ENCODE measurements at places on chromosomes 4 and X.

DNA sequence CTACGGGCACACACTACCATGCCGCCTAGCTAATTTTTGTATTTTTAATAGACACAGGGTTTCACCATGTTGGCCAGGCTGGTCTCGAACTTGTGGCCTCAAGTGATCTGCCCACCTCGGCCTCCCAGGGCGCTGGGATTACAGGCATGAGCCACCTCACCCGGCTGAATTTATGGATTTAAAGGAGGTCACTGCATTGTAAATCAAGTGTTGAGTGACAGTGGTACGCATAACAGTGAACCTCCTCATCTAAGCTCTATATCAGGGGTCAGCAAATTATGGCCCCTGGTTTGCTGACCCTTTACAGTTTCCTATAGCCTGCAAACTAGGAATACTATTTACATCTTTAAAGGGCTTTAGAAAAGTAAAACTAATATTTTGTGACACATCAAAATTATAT, 2.6 kb upstream of the UXT start:
- DNase-seq = no peak

- DNase-seq = no peak
Observed at GRCh38 chr4:145452447-145453162, 29.0 kb upstream of the SMAD1 start.

DNA sequence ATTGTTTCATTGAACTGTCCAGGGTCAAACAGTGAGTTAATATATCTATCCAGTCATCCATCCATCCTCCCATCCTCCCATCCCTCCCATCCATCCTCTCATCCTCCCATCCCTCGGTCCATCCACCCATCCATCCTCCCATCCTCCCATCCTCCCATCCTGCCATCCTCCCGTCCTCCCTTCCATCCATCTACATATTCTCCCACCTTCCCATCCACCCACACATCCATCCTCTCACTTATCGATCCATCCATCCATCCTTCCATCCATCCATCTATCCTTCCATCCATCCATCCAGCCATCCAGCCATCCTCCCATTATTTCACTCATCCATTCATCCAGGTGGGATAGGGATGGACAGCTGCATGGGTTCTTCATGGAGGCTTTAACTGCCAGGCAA, 35.4 kb upstream of the PSAPL1 start:
- DNase-seq = no peak

DNA sequence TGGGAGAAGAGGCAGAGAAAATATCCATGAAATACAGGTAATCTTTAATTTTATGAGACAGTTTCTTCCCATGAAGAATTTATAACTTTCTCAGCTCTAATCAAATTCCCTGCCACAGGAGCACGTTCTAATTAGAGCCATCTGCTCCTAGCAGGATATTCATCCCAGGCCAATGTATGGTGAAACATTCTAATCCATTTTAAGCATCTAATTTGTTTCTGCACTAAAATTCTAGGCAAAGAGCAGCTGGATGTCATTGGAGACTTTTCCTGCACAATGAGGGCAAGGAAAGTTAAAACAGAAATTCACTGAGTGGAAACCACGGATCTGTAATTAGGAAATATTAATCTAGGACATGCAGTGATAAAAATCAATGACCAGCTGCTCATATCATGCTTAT, 107.7 kb upstream of the ZFP42 start:
- DNase-seq = no peak

DNA sequence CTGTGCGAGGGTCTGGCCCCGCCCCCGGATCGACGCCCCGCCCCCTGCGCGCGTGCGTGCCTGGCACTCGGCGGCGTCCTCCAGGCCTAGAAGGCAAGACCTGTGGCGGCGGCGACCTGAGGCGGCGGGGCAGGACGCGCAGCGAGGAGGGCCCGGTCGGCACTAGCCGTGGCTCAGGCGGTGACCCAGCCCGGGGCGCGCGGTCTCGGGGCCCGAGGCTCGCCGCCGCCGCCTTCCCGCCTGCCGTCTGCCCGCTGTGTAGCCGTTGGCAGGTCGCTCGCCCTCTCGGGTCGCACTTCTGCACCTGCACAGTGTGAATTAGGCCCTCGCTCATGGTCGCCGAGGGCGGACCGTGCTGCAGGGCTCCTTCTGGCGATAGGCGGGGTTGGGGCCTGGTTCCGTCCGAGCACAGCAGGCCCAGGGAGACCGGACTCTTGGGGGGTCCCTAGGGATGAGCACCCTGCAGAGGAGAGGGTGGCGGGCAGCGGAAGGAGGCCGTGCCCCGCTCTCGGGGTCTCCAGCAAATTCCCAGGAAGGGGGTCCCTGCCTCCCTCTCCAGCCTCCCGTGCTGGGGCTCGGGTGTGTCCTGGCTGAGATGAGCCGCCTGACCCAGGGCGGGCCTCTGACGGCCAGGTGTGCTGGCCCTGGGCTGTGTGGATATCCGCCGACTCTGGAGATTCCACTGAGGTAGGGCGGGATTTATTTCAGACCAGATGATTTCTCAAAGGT, 557 bp upstream of the FAM53A start:
- DNase-seq = no peak

DNA sequence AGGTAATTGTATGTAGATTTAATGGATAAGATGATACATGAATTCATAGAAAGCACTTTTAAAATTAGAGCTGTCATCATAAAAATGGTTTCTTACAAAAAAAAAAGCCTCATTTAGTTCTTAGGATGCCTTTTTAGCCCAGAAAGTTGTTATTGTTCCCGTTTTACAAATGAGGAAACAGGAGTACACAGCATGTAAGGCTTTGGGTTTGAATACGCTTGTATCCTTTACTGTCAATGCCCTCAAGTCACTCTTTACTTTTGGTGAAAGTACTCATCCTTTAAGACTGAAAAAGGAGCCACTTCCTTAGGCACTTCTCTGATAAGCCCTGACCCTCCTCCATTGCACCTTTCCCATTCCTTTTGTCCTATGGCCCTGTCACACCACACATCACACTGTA, 4.9 kb downstream of the EREG start:
- no peak for DNase-seq

DNA sequence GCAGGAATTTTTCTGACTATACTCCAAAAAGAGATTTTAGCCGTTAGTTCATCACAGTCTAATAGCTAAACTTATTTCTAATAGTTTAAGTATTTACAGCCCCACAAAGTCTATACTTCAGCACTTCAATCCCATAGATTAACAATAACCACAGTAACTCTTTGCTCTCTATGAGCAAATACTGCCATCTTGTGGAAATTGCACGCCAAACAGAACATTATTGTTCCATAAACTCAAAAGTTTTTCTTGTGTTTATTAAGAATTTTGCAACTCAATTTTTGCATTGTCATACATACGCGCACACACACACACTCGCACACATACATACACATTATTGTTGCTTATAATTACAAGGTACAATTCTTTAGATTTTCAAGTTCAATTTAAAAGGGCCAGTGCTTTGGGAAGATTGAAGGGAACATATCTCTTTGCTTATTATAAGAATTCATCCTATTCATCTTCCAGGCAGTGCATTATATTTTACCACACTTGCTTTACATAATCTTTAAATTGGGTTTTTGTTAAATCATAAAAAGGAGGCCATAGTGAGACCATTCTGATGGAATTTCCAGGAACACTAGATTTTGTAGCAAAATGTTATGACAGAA, 63.8 kb upstream of the ATOH1 start:
- DNase-seq = peak; percentile 8

GRCh38 chr4:112185334-112185733, 40.1 kb downstream of the FAM241A start:
- no peak for DNase-seq

DNA sequence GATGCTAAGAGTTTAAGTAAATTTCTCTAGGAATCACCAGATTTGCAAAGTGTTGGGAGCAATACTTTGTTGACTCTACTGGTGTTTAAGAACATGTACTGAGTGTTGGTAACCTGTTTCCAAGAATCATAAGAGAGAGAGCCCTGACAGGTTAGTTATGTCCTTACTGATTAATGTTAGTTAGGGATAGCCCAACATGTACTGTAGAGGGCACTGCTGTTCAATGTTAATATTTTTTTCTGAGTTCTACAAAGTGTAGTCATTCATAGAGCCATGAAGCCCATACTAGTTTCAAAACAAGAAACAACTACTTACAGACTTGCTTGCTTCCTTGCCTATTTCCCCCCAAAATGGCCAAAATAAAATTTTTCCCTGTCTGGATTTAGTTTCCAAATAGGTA, 11.9 kb downstream of the TMPRSS11D start:
- peak; percentile 3 for DNase-seq

DNA sequence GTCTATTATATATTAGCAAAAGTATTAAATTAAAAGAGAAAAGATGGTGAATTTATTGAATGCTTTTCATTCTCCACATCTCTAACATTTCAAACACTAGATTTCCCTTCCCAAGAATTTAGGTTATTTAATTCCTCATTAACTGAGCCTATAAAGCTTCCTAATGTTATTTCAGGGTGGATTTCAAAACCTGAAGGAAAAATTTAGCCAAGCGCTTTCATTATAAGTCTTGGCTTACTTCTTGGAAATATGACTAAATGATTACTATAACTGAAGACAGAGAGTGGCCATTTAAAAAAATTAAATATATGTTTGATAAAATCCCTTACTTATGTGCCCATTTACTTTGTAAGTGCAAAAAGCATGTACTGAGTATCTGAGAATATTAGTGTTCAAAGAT, 141.8 kb upstream of the ARSJ start:
- no peak for DNase-seq

DNA sequence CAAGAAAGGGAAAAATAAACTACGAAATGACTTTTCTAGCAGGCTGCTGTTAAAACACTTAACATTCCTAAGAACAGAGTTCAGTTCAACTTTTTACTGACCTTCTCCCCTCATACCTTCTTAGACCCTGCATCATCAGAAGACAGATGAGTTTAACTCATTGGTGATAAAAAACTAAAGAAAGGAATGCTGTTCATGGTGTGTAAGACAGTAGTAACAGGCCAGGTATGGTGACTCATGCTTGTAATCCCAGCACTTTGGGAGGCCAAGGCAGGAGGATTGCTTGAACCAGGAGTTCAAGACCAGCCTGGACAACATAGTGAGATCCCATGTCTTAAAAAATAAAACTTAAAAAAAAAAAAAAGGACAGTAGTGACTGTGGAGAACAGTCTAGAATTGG, 16.2 kb downstream of the RBM47 start:
- DNase-seq = no peak

- DNase-seq = no peak
Observed at GRCh38 chr4:146098397-146098796, 77.1 kb upstream of the LSM6 start.

DNA sequence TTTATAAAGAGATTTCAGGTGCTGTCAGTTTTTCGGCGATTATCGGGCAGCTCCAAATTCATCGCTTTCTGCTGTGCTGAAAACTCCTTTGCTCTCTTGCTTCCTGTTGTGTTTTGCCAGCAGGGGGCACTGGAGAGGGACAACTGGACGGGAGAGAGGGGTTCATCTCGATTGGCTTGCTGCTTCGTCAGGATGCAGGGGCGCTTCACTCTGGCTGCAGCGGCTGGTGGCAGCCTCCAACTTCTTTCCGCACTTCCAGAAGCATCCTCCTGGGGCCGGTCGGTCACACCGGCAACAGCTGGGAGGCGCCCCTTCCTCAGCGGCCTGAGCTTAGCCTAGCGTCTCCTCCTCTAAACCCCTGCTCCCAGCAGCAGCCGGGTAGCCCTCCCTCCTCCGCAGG, 29.5 kb downstream of the MSL3 start:
- DNase-seq = no peak

DNA sequence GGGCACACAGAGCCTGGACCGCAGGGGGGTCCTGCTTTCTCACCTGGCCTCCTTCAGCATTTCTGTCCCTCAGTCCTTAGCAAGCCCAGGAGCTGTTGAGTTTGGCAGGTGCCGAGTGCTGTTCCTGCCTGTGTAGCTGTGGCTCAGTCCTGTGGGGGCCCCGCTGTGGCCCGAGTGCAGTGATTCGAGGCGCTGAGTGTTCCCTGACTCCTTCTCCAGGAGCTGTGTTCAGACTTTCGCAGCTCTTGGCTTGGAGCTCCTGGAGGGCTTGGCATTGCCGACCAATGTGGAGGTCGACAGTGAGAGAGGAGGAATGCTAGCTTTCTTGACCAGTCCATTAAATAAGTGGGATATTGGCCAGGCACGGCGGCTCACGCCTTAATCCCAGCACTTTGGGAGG, 50.1 kb upstream of the MSANTD1 start:
- DNase-seq = no peak

- DNase-seq = no peak
Observed at GRCh38 chr4:36737691-36738090, 456.3 kb downstream of the DTHD1 start.

DNA sequence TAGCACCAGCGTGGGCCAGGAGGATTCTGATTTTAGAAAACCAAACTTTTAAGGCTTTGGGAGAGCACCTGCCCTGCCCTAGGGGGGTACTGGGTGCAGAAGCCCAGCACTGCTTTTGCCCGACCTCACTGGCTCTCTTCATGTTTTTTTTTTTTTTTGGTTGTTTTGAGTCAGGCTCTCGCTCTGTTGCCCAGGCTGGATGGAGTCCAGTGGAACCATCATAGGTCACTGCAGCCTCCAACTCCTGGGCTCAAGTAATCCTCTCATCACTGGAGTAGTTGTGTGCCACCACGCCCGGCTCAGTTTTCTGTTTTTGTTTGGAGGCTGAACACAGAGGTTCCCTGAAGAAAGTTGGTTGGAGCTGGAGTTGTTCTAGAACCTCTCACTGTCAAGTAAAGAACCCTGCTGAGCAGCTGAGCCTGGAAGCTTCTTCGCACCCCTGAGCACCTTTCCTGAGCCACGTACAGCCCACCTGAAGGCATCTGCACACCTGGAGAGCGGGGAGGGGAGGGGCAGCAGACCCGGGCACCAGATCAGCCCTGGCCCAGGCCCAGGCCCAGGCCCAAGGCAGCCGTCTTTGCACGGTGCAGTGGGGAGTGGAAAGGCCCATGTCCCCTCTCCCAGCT, 49.5 kb downstream of the SHROOM2 start:
- DNase-seq = no peak

- DNase-seq = no peak
Observed at GRCh38 chr4:102647117-102647516, 113.7 kb downstream of the MANBA start.

DNA sequence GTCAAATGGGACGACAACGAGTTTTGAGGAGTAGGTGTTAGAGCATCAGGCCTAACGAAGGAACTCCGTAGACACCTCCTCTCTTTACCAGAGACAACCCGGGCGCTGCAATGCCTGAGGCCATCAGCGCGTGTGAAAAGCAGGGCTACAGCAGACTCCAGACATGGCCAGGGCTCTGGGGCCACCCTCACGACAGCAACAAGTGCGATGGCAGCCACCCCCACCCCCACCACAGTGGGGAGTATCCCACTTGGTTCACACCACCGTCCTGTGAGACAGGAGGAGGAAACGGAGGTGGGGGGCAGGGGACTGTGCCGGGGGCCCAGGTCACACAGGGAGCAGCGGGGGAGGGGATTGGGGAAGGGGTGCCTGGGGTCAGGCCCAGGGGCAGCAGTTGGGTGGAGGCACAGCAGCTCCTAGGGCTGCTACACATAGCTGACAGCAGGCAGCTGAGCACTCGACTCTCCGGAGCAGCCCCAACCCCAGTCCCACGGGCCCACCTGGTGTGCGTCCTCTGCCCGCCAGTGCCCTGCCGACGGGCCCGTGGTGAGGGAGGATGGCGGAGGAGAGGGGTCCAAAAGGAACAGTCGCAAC, 8.5 kb downstream of the LRPAP1 start:
- no peak for DNase-seq

All from DMS153 (cell line).